Caki2 (cell line): ENCODE measurements at places on chromosomes 3 and 15.

- no peak for DNase-seq
Measured at GRCh38 chr15:79243723-79244122, 38.8 kb upstream of the ANKRD34C start.

DNA sequence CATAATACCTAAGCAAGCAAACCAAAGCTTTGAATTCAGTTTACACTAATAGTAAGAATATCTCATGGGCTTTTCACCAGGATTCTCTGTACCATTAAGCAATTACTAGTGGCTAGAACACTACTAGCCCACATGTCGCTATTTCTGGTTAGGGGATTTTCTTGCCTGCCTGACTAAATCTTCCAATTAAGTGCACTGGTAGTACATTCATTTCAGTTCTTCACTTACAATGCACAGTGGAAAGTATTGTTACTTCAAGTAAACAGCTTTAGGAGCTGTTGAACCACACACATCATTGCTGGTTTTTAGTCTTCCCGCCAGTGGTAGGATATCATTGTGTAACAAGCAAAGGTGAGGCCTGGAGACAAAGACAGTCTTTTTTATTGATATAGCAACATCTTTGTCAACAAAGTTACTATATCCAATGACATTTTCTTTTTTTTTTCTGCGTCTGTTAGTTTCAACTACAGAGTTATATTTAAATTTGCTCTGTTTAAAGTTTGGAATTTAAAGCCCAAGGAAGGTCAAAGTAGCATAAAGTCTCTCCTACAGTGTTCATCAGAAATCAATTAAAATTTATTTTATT lies 826.8 kb upstream of the NR2F2 start:
- no peak for DNase-seq

- DNase-seq, result no peak
Measured at GRCh38 chr3:24017305-24017704, 72.2 kb downstream of the NR1D2 start.

GRCh38 chr15:74604983-74605794 lies 10.4 kb upstream of the CLK3 start:
- DNase-seq, result no peak

- no peak for DNase-seq
Measured at GRCh38 chr3:184164648-184165330, 9.6 kb downstream of the DVL3 start.

DNA sequence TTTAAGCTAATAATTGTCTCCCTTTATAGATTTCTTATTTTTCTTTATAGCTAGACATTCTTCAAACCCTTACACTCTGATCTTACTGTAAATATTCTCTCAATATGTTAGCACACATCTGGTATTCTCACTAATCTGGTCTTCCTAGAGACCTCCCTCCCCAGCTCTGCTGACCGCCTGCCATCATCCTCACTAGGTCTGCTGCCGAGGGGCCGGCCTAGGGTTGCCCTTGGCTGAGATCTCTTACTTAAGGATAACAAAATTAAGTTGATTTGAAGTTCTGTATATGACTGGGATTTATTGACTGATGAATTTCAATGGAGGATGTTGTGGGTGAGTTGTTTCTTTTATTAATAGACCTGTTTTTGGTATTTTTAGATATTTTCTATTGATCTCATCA lies 586.6 kb downstream of the NAALADL2 start:
- no peak for DNase-seq

- DNase-seq, result no peak
Measured at GRCh38 chr3:86973440-86973839, 17.5 kb downstream of the VGLL3 start.

- DNase-seq, result no peak
Measured at GRCh38 chr3:24215502-24215901, 270.4 kb downstream of the NR1D2 start.

GRCh38 chr15:35304389-35304788 lies 219.3 kb upstream of the NANOGP8 start:
- no peak for DNase-seq

DNA sequence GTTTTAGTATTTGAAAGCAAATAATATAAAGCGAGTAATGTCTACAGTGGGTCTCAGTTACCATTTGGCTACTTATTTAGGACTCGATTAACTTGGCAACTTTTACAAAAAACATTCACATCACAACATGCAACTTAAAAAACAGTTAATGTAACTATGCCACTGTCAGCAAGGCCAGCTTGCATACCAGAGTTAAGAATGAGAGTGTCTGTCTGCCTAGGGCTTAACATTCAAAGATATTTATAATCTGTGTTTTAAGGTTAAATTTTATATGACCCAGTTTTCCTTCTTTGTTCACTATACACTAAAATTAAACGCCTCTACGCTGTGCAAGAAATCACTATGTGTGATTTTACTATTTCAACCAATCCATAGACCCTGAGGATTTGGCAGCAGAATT lies 5.2 kb upstream of the CDAN1 start:
- no peak for DNase-seq

- peak; percentile 81 for DNase-seq
Measured at GRCh38 chr3:99128725-99129505, 227.4 kb upstream of the DCBLD2 start.

GRCh38 chr3:4588466-4588865 lies 95.3 kb downstream of the ITPR1 start:
- no peak for DNase-seq

GRCh38 chr3:53694046-53694445 lies 152.2 kb downstream of the CHDH start:
- DNase-seq, result no peak

DNA sequence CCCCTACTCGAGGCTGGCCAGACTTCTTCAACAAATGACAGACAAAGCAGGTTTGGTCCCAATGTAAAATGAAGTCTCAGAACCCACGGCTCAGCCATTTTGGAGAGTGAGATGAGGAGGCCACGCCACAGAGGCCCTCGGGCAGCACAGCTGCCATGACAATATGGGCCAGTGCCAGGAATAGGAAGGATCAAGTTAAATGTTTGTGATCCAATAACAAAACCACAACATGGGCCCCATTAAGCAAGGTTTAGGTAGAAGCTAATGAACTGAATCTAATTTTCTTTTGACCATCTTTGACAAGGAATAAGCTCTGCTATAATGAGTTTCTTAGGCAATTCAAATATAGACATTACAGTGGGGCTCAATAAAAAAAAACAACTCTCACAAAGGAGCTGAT lies 52.6 kb downstream of the RFTN1 start:
- no peak for DNase-seq

DNA sequence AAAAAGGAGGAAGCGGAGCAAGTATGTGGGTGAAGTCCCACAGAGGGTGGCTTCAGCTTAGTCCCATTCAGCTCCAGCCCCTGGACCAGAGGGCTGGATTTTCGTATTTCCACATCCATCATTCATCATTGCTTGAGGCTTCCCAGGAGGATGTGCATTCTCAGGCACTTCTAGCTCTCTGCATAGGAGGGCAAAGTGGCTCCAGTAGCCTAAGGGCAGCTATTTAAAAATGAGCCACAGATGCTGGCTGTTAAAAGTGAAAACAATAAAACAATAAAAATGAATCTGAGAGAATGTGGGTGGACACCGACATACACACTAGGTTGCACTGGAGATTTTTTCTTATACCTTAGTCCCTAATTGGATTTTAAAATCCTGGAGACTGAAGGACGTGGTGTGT lies 629.2 kb upstream of the ZNF385D start:
- no peak for DNase-seq
